Esophagus squamous epithelium (tissue), 5 donors: ENCODE measurements at places on chromosomes 1 and 21.

GRCh38 chr1:155858800-155859233, 550 bp upstream of the SYT11 start:
- DNase-seq, result no peak

DNA sequence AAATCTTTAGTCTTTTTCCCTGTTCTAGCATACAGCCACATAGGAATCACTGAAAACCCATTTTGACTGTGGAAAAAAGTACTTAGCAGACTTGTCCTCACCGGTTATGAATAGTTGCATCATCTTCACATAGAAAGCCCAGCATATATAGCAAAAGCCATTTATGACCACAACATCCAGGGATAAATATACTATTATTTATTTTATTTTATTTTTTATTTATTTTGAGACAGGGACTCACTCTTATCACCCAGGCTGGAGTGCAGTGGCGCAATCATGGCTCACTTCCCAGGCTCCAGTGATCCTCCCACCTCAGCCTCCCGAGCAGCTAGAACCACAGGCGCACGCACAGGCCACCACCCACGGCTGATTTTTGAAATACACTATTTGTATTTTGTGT, 175.3 kb downstream of the GALNT2 start:
- no peak for DNase-seq

DNA sequence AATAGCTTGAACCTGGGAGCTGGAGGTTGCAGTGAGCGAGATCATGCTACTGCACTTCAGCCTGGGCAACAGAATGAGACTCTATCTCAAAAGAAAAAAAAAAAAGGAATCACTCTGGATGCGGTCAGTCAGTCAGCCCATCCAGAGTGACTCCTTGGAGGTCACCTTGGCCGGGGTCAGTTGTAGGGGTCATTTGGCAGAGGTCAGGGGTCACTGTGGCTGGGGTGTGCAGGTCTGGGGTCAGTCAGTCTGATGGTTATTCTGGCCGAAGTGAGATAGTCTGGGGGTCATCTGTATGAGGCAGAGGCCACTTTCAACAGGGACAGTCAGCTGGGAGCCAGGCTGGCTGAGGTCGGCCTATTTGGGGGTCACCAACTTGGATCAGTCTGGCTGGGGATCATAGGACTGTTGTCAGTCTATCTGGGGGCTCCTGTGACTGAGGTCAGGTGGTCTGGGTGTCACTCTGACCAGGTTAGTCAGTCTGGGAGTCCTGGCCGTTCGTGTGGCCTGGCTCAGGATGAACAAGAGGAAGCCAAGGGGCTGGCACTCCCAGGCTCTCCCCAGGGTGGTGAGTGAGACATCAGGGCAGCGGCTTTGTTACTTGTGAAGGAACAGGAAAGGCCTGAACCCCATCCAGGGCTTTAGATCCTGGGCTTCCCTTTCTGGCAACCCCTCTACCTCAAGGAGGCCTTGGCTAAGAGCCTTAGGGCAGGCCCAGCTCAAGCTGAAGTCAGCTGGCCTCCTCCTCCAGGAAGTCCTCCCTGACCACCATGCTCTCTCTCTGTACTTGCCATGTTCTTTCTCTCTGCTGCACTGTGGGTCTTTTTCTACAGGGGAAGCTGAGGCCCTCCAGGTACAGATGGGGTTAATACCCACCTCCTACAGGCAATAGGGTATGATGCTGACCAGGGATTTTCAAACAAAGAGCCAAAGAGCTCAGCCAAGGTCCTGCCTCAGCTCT, 15.1 kb downstream of the PTPRU start:
- DNase-seq, result no peak

- no peak for DNase-seq
These were observed 161.0 kb upstream of the RUNX1 start for GRCh38 chr21:35210093-35210492.

- DNase-seq, result no peak
These were observed 4.0 kb downstream of the ZBTB7B start for GRCh38 chr1:155006601-155007101.

DNA sequence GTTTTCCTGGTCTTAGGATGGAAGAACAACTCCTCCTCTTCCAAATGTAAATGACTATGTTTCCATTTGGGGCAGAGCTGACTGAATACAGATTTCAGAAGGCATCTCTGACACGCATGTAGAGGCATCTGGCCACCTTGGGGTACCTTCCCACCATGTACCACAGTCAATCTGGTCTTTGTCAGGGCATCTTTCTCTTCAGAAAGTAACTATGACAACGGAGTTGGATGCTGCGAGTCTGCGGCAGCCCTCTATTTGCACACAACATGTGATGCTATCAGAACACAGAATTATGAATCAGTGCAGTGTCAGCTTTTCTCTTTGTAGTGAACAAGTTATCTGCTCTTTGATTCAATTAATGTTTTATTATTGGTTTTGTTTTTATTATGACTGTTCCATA, 94.7 kb downstream of the TSEN15 start:
- no peak for DNase-seq

GRCh38 chr1:2351723-2352122, 39.6 kb downstream of the MORN1 start:
- DNase-seq, result no peak

DNA sequence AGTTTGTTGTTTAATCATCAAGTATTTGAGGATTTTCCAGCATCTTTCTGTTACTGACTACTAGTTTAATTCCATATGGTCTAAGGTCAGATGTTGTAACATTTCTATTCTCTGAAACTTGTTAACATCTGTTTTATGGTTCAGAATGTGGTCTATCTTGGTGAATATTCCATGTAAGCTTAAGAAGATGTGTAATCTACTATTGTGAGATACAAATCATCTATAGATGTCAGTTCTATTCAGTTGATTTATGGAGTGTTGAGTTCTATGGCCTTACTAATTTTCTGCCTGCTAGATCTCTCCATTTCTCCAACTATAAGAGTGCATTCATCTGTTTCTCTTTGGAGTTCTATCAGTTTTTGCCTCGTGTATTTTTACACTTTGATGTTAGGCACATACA, 31.5 kb downstream of the WARS2 start:
- DNase-seq, result no peak

DNA sequence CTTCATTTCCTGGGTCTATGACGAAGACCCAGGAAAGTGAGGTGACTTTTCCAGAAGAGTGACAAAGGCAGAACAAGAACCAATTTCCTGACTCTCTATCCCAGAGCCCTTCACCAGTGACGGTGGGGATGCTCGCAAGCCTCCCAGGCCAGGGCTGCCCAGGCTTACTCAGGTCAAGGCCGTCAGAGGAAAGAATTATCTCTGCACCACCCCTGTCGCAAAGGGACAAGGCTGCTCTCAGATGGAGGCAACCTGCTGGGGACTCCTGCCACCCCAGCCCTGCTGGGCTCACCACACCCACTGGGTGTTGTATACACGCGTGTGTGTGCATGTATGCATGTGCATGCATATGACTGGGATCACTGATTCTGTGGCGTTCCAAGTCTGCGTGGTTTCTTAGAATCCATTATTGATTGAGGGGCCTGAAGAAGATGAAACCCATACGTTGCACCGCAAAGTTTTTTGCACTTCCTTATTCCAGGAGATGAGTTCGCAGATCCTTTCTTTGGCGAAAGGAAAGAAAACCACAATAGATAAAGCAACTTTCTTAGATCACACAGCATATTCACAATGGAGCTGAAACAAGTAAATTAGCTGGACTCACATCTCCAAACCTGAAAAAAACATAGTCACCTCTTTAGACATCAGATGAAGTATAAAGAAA, 255.8 kb downstream of the RHOU start:
- DNase-seq, result no peak

DNA sequence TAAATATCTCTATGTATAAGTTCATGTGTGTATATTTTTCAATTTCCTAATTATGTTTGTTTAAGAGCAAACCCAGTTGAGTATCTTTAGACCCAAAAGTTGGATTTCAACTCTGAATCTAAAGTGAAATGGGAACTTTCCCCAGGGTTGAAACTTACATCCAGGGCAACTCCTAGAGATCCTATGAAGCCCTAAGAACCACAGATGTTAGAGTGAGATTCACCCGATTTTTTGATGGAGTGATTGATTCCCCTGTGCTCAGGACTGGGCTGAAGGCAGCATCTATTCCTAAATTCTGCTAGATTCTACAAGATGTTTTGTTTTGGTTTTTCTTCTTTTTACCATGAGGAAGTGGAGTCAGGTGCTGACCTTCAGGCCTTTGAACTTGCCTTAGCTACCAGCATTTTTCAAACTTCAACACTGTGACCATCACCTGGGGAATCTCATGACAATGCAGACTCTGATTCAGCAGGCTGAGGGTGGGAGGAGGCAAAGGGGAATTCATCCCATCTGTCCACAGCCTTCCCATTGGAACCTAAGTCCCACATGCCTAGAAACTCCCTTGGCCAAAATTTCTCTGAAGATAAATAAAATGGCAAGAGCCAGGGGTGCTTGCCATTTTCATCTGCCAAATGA, 145.5 kb downstream of the ETS2 start:
- DNase-seq, result no peak

GRCh38 chr1:49199564-49199963, 422.9 kb upstream of the BEND5 start:
- DNase-seq, result no peak

DNA sequence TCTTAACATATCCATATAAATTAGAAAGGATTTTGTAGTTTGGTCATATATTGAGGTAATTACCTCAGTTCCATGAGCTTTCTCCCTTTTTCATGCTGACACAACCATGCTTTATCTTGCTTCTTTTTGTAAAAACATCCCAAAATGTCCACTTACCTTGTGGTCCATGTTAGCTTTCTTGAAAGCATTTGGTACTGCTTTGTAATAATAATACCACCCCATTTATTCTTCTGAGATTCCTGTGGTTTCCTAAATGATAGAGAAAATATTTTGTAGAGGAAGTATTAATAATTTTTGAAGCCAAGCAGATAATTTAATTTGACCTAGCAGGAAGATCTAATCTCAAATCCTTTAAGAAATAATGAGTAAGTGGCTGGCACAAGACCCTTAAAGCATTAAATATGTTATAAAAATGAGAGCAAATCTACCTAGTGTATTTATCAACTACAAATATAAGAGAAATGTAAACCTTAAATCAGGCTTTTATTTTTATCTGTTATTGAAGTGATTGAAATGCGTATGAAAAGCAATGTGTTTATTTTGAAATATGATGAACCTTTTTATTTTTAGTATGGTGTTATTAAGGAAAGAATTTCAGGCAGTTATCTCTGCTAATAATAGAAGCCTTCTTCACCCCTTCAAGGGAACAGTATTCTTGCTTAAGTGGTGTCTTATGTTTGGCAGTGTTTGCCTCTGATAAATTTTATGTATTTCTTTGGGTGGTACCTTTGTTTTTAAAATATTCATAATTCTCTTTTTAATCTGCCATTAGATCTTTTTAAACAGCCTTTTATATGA, 9.2 kb downstream of the PRKAA2 start:
- no peak for DNase-seq

- DNase-seq, result no peak
These were observed 243.0 kb downstream of the TRABD2B start for GRCh38 chr1:47754221-47754620.

GRCh38 chr1:187032982-187033692, 204.4 kb downstream of the PLA2G4A start:
- no peak for DNase-seq

- no peak for DNase-seq
These were observed 650.9 kb upstream of the ADGRL2 start for GRCh38 chr1:81149649-81150325.

DNA sequence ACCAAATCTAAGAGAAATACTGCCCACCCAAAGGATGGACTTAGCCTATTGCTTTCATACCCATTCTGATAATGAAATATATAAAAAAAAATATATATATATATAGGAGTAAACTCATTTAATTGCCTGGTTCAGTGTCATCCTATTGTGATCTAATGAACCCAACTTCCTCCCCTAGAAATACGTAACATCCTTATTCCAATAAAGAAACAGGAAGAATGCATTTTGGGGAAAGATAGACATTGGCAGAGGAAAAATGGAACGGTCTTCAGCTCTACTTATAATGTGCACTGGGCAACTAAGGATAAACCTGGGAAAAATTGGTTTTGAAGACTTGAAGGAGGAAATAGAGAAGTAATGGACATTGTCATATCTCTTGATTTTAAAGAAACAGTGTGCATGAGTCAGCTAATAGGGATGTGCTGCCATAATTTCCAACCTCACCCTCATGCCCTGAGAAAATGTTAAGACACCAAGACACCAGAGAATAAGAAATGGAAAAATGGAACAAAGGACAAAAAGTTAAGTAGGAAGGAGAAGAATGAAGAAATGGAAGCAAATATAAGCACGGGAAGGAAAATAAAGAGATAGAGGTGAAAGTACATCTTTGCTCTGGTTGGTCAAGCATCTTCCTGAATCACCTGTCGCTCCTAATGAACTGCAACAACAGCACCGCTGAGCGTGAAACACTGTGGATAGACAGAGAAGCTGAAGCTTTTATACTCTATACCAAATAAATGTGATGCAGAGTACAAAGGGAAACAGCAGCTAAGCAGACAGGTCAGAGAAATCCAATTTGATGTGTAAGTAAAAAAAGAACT, 5.4 kb downstream of the UBR4 start:
- DNase-seq, result no peak

- DNase-seq, result no peak
These were observed 27.9 kb upstream of the AGO1 start for GRCh38 chr1:35854989-35855700.

GRCh38 chr1:150696162-150696561, 792 bp downstream of the GOLPH3L start:
- DNase-seq, result no peak

DNA sequence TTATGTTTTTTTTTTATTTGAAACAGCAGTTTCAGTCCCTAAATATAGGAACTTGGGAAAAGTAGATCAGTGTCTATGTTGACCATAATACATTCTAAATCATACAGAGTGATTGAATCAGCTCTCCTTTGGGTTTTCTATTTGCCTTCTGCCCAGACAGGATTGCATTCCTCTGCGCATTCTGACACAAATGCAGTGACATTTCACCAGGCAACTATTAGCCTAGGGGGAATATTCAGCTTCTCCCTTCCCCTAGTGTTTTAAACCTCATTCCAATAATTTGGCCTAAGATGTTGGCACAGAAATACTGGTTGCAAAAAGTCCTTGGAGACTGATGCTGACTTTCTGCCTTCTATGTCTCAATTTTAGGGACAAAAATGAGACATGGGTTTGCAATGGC, 172.8 kb downstream of the PTGER3 start:
- DNase-seq, result no peak

DNA sequence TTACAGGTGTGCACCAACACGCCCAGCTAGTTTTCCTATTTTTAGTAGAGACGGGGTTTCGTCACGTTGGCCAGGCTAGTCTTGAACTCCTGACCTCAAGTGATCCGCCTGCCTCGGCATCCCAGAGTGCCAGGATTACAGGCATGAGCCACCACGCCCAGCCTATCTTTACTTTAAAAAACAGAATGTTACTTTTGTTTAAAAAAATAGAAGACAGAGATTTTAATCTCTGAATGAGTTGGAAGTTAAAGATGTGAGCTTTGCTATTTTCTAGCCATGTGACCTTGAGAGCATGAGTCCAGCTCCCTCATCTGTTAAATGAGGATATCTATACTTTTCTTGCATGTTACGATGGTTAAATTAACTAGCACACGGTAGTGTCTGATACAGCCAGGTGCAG, 3.9 kb upstream of the PUM1 start:
- no peak for DNase-seq
